ENCODE measurements at places on chromosomes 7 and 10.

GRCh38 chr7:159139639-159140038 is 5.0 kb downstream of the VIPR2 start:
- DNase-seq = no peak

- no peak for DNase-seq
Measured at GRCh38 chr7:105014693-105015389, 836 bp downstream of the KMT2E start.

- no peak for DNase-seq
Measured at GRCh38 chr10:79072041-79072441, 3.3 kb downstream of the ZMIZ1 start.

GRCh38 chr10:30832749-30833627 is 198.7 kb downstream of the ZNF438 start:
- DNase-seq = no peak

DNA sequence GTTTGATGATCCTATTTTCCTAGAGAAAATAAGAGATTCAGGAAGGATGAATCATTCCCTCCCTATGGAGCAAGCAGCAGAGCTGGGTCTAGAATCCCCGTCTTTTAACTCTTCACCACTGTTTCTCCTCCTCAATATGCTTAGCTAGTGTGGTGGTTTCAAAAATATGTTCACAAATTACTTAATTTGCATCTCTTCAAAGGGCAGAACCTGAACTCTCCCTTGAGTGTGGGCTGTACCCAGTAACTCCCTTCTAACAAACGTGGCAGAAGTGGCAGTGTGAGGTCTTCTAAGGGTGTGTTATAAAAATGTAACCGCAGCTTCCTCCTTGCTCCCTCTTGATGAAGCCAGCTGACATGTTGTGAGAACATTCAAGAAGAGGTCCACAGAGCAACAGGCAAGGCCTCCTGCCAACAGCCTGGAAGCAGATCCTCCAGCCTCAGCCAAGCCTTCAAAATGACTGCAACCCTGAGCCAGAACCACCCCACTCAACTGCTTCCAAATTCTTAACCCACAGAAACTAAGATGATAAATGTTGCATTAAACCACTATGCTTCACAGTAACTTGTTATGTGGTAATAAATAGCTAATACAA is 36.6 kb downstream of the SRPK2 start:
- DNase-seq = peak; percentile 36

All from stimulated activated CD8-positive, alpha-beta memory T cell treated with anti-CD3 and anti-CD28 coated beads, Interleukin-7, amount 100 ng/mL, for 48 hours (primary cell).